Thymus (tissue), 14 donors: ENCODE measurements at places on chromosomes 5 and 9. TPM values are rescaled to one million over a fixed set of nuclear protein-coding genes. Genes with fewer than 3 reads are reported as not detected.

DNA sequence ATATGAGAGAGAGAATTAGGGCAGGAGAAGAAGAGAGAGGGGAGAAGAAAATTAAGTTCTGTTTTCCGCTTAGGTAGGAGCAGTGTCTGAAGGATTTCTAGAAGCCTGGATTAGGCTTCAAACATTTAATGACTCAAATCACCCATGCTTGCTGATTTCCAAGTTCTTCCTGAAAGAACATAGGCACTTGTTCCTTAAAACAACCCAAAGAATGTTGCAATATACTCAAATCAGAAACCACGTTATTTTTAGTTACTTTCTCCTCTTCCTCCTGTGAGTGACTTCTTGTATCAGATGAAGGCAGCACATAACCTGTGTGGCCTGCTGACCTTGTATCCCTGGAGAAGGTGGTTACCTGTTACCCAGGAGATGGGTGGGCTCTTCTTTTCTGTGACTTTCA, 351.5 kb upstream of the KLF4 start:
- H3K27ac ChIP-seq = no peak overlapping the region
- H3K27me3 ChIP-seq = no peaks in the 10 kb centered on the region
- H3K4me3 ChIP-seq = no peak overlapping the region
- no peak for DNase-seq

DNA sequence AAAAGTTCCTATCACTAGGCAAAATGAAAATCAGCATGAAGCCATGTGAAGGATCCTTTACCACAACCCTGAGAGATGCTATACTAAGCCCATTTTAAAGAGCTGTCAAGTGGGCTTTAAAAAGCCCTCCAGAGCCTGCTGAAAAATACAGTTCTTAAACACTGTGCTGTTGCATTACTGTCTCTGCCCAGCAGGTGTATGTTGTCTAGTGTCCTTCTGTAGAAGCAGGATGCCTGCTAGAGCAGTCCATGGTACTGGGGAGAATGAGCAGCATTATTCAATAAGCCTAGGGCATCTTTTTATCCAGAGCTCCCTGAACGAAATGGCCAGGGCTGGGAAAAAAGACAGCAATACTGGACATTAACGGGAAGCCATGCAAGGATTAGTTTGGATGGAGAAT, 126.2 kb upstream of the PLCXD3 start:
- H3K27me3 ChIP-seq = no peaks in the 10 kb centered on the region
- no peak for DNase-seq
- H3K27ac ChIP-seq = no peak overlapping the region
- H3K36me3 ChIP-seq = no peaks in the 10 kb centered on the region

- H3K27ac ChIP-seq = no peak overlapping the region
- H3K27me3 ChIP-seq = no peaks in the 10 kb centered on the region
- H3K4me3 ChIP-seq = no peak overlapping the region
- peaks cover 28% of the 10 kb centered on the region for H3K4me1 ChIP-seq
Observed at GRCh38 chr5:1127959-1128785, 16.3 kb upstream of the SLC12A7 start.

DNA sequence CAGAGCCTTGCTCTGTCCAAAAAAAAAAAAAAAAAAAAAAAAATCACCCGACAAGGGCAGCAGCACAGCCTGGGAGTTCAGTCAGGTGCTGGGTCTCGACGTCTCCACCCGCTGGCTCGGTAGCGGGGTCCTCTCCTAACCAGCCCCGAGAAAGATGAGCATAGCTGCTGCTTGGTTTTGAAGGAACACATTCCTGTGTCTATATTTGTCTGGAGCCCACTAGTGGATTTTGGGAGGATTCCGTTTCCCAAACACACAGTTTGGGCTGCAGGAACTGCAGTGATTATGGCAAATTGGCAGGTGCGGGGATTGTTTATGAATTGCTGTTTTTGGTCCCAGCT, 1.2 kb downstream of the OTULINL start:
- H3K4me3 ChIP-seq = peak overlapping the region; percentile 81
- H3K27me3 ChIP-seq = peaks cover 17% of the 10 kb centered on the region
- no peaks in the 10 kb centered on the region for H3K36me3 ChIP-seq
- no peak for DNase-seq
- H3K4me1 ChIP-seq = peaks cover 4% of the 10 kb centered on the region

DNA sequence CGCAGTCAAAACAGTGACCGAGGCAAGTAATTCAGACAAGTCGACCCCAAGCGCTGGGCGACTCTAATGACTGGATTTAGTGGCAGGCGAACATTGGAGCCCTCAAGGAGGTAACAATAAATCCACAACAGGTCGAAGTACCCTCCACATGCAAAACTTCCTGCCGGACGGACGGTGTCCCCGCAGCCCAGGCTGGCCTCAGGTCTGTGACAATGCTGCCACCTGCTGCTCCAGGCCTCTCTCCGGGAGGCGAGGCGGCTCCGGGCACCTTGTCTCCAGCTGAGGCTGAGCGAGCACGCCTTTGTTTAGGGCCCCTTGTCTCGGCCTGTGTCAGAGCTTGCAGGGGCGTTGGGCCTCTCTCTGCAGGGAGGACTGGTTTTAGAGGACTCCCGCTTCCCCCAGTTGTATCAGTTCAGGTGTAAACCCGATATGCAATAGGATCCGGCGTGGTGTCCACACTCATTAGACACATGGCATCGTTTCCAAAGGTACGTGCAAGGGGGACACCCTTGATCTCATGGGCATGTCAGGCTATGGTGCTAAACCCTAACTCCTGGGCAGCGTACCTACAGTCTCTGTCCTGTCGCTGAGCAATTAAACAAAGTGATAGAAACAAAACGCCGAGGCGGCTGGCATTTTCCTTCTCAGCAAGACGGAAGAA, 628.0 kb upstream of the ADAMTS16 start:
- no peak overlapping the region for H3K27ac ChIP-seq
- H3K4me1 ChIP-seq = no peaks in the 10 kb centered on the region
- H3K27me3 ChIP-seq = no peaks in the 10 kb centered on the region
- no peak overlapping the region for H3K4me3 ChIP-seq

DNA sequence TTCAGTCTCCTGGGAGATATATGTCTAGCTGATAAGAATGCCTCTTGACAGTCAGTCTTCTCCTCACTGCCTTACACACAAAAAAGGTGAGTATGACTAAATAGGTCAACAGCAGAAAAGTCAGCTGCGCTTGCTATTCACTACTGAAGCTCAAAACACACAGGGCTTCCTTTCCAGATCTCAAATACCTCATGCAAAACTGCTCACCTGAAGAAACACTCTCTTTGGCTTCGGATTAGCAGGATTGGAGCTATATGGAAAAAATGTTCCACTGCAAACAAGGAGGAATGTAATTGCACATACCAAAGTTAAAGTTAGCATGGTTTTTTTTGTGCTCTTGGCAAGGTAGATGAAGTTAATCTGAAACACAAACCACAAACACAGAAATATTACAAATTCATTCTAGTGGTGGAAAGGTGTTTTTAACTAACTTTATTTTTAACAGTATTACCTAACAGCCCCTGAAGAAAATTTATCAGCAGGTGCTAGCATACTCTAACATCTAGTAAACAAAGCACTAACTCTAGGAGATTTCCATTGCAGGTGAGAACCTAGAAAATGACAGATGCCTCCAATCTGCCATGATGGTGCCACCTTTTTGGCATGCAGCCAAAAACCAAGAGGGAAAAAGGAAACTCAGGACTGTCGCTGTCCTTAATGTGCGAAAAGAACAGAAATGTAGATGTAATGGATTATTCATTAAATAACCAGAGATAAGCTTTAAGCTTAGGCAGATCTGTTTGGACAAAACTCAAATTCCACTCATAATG, 31.8 kb downstream of the ERMP1 start:
- H3K27me3 ChIP-seq = no peaks in the 10 kb centered on the region
- H3K36me3 ChIP-seq = no peaks in the 10 kb centered on the region
- peaks cover 15% of the 10 kb centered on the region for H3K4me1 ChIP-seq
- H3K27ac ChIP-seq = no peak overlapping the region
- peak; percentile 38 for DNase-seq
- H3K4me3 ChIP-seq = no peak overlapping the region

GRCh38 chr9:19940811-19941535, 152.1 kb upstream of the SLC24A2 start:
- no peaks in the 10 kb centered on the region for H3K4me1 ChIP-seq
- no peak overlapping the region for H3K27ac ChIP-seq
- H3K27me3 ChIP-seq = no peaks in the 10 kb centered on the region
- no peaks in the 10 kb centered on the region for H3K36me3 ChIP-seq
- no peak for DNase-seq
- H3K4me3 ChIP-seq = no peak overlapping the region

DNA sequence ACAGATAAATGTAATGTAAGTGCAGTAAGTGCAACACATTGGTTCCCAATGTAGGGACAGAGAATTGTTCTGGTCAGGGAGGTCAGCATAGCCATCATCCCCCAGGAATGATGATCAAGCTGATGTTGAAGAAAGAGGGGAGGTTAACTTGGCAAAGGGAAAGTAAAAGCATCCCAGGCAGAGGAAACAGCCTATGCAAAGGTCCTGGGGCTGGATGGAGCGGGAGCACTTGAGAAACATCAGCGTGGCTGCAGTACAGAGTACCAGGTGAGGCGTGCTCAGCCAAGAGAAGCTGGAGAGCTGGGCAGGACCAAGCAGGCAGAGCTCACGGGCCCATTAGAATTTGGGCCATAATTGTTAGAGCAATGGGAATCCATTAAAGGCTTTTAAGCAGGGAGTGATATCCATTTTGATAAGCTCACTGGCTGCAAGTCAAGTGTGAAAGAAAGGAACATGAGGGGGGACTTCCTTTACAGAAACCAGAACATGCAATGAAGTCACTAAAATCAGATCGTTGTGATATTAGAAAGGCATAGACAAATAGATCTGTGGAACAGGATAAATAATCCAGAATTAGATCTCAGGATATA, 50.1 kb upstream of the HAND1 start:
- no peaks in the 10 kb centered on the region for H3K4me1 ChIP-seq
- H3K4me3 ChIP-seq = no peak overlapping the region
- no peaks in the 10 kb centered on the region for H3K27me3 ChIP-seq
- DNase-seq = no peak
- H3K27ac ChIP-seq = no peak overlapping the region

GRCh38 chr9:2916382-2916985, 72.6 kb upstream of the PUM3 start:
- H3K4me1 ChIP-seq = no peaks in the 10 kb centered on the region
- no peaks in the 10 kb centered on the region for H3K36me3 ChIP-seq
- H3K4me3 ChIP-seq = no peak overlapping the region
- no peak overlapping the region for H3K27ac ChIP-seq

DNA sequence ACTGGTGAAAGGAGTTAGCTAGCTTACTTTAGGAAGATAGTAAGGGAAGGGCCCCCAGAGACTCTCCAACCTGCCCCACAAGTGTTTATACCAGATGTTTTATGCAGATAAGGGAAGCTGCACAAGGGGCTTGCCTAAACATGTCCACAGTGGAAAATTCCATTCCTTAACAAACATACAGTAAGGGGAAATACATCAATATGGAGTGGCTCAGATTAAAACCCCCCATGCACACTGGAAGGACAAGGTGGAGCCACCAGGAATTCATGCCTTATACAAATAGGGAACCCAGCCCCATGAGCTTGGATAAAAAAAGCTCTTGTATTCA, 106.3 kb upstream of the GPBP1 start:
- H3K4me1 ChIP-seq = no peaks in the 10 kb centered on the region
- no peak for DNase-seq
- H3K27me3 ChIP-seq = no peaks in the 10 kb centered on the region
- no peaks in the 10 kb centered on the region for H3K36me3 ChIP-seq
- H3K27ac ChIP-seq = no peak overlapping the region

DNA sequence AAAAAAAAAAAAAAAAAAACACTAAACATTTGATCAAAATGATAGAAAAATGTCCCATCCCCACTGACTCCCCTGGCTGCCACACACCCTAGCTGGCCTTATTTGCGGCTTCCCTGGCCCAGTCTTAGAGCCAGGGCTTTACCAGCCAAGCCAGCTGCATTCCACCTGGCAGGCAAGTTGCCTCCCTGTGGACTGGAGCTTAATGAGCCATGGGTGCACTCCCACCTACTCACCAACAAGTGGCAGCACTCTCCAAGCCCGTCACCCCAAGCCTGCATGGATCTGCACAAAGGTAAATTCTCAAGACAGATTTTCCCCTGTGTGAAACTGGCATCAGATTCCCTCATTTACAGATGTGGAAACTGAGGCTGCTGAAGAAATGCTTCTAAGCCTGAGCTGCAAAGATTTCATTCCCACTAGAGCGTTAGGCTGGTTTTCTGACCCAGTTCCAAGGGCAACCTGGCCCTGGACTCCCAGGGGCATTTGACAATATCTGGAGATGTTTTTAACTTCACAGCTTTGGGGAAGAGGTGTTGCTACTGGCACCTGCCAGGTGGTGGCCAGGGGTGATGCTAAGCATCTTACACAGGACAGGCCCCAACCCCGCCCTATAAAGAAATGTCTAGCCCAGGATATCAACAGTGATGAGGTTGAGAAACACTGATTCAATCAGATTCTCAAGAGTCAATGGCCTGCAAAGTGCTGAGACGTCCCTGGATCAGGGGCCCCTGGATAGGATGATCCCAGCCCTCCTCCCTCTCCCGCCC, 21.9 kb upstream of the VDAC1 start:
- peaks cover 4% of the 10 kb centered on the region for H3K4me1 ChIP-seq
- no peaks in the 10 kb centered on the region for H3K27me3 ChIP-seq
- H3K27ac ChIP-seq = no peak overlapping the region
- H3K4me3 ChIP-seq = no peak overlapping the region

- no peaks in the 10 kb centered on the region for H3K27me3 ChIP-seq
- no peak for DNase-seq
- no peak overlapping the region for H3K4me3 ChIP-seq
- no peaks in the 10 kb centered on the region for H3K36me3 ChIP-seq
Observed at GRCh38 chr9:109403116-109403515, 82.3 kb upstream of the EPB41L4B start.

GRCh38 chr5:34053133-34053532, 10.1 kb upstream of the C1QTNF3 start:
- H3K36me3 ChIP-seq = peaks cover 15% of the 10 kb centered on the region
- no peak overlapping the region for H3K27ac ChIP-seq
- H3K4me3 ChIP-seq = no peak overlapping the region
- no peaks in the 10 kb centered on the region for H3K27me3 ChIP-seq
- no peak for DNase-seq

GRCh38 chr5:100787648-100788047, 115.4 kb downstream of the ST8SIA4 start:
- no peaks in the 10 kb centered on the region for H3K27me3 ChIP-seq
- H3K27ac ChIP-seq = no peak overlapping the region
- no peak for DNase-seq
- H3K4me3 ChIP-seq = no peak overlapping the region
- no peaks in the 10 kb centered on the region for H3K4me1 ChIP-seq
- no peaks in the 10 kb centered on the region for H3K36me3 ChIP-seq

The FBN2 gene
- total RNA-seq = 5.5 TPM

The PAPPA gene
- total RNA-seq = 0.28 TPM

The PRPF4 gene
- 22.8 TPM for total RNA-seq

The ZNF367 gene
- total RNA-seq = 12.1 TPM

The CDX1 gene
- total RNA-seq = 0.85 TPM

The SLCO6A1 gene
- 0.14 TPM for total RNA-seq

The C5 gene
- total RNA-seq = 2.4 TPM

The GFI1B gene
- 0.61 TPM for total RNA-seq

The CCL27 gene
- 4.4 TPM for total RNA-seq

The STC2 gene
- 0.80 TPM for total RNA-seq

The IRX1 gene
- total RNA-seq = 0.94 TPM
